ENCODE measurements at places on chromosomes 3 and 15. TPM values are rescaled to one million over a fixed set of nuclear protein-coding genes. Genes with fewer than 3 reads are reported as not detected.

Gene CAND2
- 16.8 TPM for total RNA-seq

Gene VEPH1
- 1.7 TPM for total RNA-seq

Gene SPINT1
- 1.7 TPM for total RNA-seq

Gene FEM1B
- 98.5 TPM for total RNA-seq

Gene IL17RB
- total RNA-seq = 0.33 TPM

Gene ADAMTS9
- total RNA-seq = 82.8 TPM

Gene GP9
- 0.48 TPM for total RNA-seq

- DNase-seq = peak; percentile 86
Measured at GRCh38 chr3:126961791-126962461, 21.0 kb upstream of the PLXNA1 start.

- no peak for DNase-seq
Measured at GRCh38 chr15:84034578-84035398, 200.8 kb upstream of the GOLGA6L4 start.

GRCh38 chr3:75101329-75102147 is 487.1 kb upstream of the CNTN3 start:
- DNase-seq = peak; percentile 53

- peak; percentile 92 for DNase-seq
Measured at GRCh38 chr15:94075349-94075748, 156.0 kb upstream of the MCTP2 start.

DNA sequence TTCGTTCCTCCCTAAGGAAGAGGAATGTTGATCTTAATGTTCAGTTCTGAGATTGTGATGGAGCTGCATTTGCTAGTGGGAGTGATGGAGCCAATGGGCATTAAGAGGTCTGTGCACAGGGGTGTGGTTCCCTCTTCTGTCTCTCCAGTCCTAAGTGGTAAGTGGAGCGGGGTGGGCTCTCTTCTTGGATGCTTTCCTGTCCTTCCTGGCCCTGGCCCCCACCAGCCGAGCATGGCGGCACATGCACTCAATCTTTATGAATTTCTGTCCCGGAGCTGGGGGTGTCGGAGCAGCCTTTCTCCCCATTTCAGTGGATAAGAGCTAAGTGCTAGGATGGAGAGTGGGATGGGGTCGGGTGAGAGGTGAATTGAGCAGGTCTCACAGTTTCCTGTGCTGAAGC is 37.6 kb upstream of the ADCY5 start:
- DNase-seq = no peak

DNA sequence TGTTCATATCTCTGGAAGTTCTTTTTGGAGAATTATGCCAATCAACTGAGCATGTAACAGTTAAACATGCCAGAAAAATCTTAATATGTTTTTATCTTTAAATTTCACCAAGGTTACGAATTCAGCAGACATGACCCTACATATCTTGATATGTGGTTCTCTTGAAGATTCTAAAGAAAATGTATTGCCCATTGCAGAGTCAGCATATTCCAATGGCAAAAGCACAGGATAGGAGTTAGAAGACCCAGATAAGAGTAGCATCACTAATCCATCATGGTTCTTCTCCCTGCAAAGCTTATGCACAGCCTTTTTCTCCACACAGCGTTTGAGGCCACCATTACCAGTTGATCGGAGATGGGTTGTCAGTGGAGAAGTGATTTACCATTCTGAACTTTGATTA is 402.8 kb downstream of the EPHB1 start:
- no peak for DNase-seq

- DNase-seq = no peak
Measured at GRCh38 chr3:149990423-149990948, 19.8 kb upstream of the PFN2 start.

- DNase-seq = no peak
Measured at GRCh38 chr3:9108876-9109567, 140.4 kb downstream of the SRGAP3 start.

Measured in posterior vena cava (tissue), 2 donors.